ENCODE measurements at places on chromosomes 2 and 18.
A peak's percentile ranks its signal among the peaks of the same experiment; 100 is the strongest.

GRCh38 chr2:202221873-202222272, 16.5 kb downstream of the SUMO1 start:
- DNase-seq = no peak

DNA sequence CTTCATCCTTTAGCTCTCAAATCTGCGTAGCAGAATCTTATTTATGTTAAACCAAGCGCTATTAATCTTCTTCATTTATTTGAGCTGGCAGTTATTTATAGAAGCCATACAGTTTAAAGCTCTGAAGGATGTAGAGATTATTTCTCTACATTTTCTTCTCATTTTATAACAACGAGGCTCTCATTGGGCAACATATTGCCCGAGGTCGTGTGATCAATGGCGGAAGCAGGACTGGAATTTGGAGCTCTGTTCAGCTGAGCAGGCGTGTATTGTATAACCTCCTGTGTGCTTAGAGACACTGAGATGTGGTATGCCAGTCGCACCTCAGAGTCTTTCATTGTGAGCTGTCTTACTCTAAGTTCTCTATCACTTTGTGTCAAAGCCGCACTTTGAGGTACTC, 17.5 kb upstream of the DRC1 start:
- no peak for DNase-seq

DNA sequence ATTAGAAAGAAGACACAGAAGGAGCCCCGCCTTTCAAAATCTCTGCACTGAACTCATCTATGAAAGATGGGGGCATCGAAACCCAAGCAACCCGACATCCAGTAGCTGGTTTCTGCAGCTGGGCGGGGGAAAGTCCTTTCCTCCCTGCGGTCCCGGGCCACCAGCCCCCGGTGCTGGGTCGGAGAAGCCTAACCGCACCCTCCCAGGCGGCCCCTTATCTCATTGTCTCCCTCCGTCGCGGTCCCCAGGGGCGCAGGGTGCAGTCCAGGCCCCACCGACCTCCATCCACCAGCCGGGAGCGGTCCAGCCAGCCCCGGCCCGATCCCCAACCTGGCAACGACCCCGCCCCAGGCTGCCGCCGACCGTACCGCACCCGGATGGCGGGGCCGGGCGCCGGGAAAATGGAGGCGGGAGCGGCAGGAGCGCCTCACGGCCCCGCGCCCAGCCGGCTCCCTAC, 452 bp downstream of the RAPH1 start:
- peak; percentile 43 for DNase-seq

DNA sequence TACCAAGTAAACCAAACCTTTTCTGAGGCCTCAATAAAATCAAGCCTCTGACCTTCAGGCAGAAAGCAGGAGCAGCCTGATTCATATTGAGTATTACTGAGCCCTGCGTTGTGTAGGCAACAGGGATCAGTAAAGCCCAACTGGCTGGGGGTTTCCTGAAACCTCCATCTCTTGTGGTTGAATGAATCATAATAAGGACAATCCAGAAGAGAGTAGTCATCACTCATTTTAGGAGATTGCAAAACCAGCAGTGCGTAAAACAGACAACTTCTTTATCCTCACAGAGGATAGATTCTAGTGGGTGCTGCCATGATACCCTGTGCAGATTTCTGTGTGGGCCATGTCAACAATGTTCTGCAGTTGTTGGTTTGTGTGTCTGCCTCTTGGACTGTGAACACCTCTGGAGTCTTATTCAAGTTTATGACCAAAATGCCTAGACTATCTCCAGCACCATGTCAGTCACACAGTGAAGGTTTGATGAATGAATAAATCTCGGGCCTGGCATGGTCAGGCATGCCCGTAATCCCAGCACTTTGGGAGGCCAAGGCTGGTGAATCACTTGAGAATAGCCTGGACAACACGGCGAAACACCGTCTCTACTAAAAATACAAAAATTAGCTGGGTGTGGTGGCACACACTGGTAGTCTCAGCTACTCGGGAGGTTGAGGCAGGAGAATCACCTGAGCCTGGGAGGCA, 51.8 kb upstream of the RAB27B start:
- peak; percentile 83 for DNase-seq
